T-helper 17 cell (primary cell): ENCODE measurements at places on chromosomes 16 and 17.
A peak's percentile ranks its signal among the peaks of the same experiment; 100 is the strongest.

DNA sequence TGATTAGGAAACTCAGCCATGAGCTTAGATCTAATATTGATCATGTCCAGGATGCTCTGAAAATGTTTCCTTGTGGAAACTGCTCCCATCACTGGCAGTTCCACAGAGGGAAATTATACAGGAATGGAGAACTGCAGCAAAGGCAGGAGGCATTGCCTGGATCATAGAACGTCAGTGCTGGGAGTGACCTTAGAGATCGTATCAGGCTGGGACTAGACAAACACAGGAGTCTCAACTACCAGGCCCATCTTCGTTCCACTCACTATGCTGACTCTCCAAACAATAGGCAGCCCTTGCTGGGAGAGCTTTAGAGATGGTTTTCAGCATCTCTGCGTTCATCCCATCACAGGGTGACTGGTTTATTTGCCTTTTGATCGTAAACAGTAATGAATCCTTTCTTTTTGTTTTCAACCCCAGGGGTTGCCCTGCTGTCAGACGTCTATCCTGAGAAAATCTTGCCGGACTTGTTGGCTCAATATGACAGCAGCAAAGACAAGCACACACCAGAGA lies 130.3 kb downstream of the TANGO6 start:
- no peak for DNase-seq

GRCh38 chr17:37490022-37490587 lies 414 bp downstream of the DUSP14 start:
- DNase-seq, result peak; percentile 57

DNA sequence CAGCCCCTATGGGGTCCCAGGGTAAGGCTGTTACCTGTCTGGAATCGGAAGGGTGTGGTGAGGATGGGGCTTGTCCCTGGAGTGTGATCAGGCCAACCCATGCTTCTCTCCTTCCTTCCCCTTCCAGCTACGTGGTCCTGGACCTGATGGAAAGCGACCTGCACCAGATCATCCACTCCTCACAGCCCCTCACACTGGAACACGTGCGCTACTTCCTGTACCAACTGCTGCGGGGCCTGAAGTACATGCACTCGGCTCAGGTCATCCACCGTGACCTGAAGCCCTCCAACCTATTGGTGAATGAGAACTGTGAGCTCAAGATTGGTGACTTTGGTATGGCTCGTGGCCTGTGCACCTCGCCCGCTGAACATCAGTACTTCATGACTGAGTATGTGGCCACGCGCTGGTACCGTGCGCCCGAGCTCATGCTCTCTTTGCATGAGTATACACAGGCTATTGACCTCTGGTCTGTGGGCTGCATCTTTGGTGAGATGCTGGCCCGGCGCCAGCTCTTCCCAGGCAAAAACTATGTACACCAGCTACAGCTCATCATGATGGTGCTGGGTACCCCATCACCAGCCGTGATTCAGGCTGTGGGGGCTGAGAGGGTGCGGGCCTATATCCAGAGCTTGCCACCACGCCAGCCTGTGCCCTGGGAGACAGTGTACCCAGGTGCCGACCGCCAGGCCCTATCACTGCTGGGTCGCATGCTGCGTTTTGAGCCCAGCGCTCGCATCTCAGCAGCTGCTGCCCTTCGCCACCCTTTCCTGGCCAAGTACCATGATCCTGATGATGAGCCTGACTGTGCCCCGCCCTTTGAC lies 2.4 kb downstream of the MAPK7 start:
- DNase-seq, result no peak

DNA sequence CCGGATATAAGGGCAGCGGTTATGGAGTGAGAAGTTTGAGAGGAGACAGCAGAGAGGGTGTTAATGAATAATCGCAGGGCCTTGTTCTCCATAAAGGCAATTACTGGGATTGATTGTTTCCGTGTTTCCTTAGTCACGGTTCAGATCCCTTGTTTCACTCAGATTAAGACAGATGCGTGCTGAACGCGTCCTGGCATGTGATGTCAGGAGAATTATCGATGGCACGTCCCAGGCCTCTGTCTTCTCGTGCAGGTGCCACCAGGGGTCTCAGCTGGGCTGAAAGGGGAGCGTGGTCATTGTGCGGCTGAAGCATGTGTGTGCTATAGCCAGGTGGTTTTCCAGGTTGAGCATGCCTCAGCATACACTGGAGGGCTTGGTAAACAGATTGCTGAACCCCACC lies 142.4 kb upstream of the NOL11 start:
- DNase-seq, result no peak

- no peak for DNase-seq
These were observed 9.1 kb downstream of the TOM1L2 start for GRCh38 chr17:17963066-17963465.
